ENCODE measurements at places on chromosomes 4 and X.

DNA sequence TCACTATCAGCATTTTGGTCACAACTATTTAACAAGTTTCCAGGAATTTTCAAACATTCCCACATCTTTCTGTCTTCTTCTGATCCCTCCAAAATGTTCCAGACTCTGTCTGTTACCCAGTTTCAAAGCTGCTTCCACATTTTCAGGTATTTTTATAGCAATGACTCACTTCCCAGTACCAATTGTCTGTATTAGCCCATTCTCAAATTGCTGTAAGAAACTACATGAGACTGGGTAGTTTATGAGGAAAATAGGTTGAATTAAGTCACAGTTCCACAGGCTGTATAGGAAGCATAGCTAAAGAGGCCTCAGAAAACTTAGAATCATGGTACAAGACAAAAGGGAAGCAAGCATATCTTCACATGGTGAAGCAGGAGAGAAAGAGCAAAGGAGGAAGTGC lies 475.0 kb upstream of the PCDH7 start:
- no peak for DNase-seq

DNA sequence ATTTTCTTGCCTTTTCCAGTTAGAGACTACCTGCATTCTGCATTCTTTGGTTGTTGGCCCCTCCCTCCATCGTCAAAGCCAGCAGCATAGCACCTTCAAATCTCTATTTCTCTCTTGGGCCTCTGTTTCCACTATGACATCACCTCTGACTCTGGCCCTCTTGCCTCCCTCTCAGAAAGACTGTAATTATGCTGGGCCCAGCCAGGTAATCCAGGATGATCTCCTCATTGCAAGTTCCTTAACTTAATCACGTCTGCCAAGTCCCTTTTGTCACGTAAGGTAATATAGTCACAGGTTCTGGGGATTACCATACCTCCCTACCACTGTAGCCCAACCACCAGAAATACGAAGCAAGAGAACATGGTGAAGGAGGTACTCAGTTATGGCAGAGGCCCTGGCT lies 39.3 kb upstream of the NYX start:
- no peak for DNase-seq

DNA sequence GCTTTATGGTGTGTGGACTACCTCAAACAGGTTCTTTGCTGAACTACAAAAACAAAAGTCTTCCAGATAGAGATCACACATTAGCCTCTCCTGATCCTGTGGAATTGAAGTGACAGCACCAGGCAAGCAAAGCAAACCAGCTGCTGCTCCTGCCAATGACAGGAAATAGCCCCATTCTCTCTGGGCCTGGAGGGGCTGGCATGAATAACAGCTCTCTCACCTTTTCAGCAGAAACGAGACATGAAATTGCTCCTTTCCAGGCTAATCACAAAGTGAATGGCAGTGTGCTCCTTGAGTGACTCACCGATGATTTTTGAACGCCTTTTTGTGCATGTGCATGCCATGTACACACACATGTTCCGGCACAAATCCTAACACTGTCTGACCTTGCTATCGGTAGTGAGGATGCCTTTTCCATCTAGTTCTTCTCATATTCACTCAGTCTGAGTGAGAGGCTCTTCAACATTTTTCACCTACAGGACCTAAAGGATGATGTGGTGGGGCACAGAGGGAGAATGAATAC lies 24.4 kb downstream of the MFAP3L start:
- DNase-seq = no peak

- DNase-seq = no peak
Measured at GRCh38 chrX:97587171-97587570, 703.5 kb downstream of the RPA4 start.

GRCh38 chrX:44483965-44484606 lies 58.6 kb downstream of the FUNDC1 start:
- no peak for DNase-seq

DNA sequence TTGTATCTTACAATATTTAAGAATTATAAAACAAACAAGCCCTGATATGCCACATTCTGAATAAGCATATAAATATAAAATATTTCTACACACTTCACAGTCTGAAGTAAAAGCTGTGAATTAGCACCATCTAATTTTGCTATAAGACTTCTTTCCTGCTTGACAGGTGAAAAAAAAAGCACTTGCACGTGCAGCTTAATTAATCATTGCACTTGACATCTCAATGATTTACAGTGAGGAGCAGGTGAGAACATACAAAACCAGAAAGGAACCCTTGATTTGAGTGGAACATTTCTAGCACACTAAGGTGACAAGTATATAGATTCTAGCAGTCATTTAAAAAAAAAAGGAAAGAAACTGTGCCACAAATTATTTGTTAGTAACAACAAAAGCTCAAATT lies 47.9 kb downstream of the CHIC2 start:
- DNase-seq = no peak

Data from RKO (cell line).